ENCODE measurements at places on chromosomes 5 and 9.
A peak's percentile ranks its signal among the peaks of the same experiment; 100 is the strongest.

GRCh38 chr9:107637421-107638420 is 148.2 kb upstream of the KLF4 start:
- DNase-seq: peak; percentile 94

DNA sequence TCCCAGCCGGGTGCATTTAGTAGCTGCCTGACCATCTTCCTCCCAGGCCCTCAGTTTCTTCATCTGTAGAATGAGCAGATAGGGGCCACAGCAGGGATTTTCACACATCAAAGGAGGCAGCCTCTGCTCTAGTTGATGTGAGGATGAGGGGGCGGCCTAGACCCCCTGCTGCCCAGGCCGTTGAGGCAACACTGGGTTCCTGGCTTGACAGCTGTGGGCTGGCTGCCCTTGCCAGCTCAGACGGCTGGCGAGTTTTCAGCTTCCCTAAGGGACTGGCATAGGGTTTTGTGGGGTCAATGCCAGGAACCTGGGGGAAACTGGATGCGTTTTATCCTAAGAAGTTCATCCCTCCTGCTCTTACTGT is 49.6 kb downstream of the NDST1 start:
- DNase-seq: no peak

DNA sequence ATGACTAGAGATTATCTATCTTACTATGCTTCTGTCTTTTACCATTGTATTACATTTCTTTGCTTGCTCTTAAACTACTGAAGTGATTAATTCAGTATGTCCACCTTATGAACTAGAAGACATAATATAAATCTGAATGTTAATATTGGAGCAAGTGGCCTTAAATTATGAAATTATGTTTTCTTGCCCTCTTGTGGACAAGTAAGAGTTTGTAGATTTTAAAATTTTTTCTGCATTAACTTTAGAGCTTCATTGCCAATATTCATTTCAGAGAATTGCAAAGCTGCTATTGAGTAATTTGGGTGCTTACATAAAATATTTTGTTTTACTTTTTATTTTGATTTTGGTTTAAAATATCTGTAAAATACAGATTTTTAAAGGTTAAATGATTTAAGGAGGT is 55.3 kb downstream of the RANBP17 start:
- no peak for DNase-seq

- DNase-seq: no peak
These were observed 169.8 kb upstream of the PPP1R26 start for GRCh38 chr9:135309763-135310125.

DNA sequence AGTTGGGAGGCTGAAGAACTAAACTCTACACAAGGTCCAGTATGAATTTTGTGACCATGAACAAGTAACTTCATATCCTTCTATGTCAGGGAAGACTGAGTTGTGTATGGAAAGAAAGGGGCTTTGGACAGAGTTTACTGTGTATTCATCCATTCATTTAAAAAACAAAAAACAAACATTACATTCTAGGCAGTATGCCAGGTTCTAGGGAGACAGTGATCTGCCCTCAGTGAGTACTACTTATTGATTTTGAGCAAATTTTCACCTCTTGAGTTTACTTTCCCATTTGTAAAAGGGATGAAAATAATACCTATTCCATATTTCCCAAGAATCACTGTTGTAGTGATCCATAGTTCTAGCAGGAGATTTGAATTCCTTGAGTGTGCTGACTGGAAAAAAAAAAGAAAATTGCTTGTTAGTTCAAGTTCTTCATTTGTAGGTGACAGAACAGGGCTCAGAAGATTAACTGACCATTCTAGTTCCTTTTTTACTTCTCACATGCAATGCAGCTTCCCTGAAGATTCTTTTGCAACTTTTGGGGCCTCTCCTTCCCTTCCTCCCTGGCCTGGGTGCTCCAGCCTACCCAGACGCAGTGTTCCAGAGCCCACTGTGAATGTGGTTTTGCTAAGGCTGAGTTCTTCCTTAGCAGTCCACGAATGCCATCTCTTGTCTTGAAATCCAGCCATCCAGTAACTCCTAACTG is 2.6 kb upstream of the GAPVD1 start:
- DNase-seq: no peak

GRCh38 chr9:110319781-110320492 is 17.7 kb downstream of the TXNDC8 start:
- no peak for DNase-seq

DNA sequence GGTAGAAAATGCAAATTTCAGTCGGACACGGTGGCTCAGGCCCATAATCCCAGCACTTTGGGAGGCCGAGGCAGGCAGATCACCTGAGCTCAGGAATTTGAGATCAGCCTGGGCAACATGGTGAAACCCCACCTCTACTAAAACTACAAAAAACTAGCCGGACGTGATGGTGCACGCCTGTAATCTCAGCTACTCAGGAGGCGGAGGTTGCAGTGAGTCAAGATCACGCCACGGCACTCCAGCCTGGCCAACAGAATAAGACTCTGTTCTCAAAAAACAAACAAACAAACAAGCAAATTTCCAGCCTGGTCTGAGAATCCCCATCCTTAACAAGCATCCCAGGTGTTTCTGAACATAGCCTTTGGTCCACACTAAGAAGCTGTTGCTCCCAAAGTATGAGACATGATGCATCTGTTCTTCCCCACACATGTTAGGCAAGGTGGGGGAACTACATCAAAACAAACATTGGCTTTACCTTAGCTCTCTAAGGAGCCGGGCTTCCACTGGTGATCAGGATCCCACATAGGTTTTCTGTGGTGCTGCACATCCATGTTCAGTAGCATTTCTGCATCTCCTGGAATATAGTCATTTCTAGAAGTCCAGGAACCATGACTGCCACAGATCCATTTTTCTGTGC is 92.5 kb upstream of the DMRT1 start:
- no peak for DNase-seq

GRCh38 chr5:172150514-172151425 is 37.3 kb downstream of the STK10 start:
- peak; percentile 60 for DNase-seq

DNA sequence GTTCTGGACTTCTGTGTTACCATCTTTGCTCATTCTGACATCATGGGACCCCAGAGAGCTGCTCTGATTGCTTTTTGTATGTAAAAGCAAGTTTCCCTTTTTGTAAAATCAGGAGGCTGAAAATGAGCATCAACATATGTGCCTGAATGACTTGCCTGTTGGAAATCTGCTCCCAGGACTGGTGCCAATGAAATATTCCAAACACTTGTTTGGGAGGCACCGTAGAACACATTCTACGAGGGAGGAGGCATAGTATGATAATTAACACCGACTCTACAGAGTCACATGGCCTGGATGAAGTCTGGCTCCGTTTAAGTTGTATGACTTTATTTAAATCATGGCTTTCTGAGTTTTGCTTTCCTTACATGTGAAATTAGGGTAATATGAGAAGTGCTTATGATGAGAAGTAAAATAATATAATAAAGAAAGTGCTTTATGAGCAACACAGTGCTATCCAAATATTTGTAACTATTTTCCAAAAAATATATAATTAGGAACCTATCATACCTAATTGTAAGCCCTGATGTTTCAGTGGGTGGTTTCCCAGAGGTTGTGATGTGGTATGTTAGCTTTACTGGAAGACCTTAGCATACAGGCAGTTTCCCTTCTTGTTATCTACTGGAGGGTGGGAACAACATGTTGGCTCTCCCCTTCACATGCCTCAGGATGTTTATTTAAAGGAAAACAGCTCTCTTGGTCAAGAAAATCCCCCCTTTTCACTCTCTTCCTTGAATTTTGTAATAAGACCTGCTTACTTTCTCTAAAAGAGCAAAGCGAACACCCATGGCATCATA is 238.1 kb downstream of the FBXL7 start:
- peak; percentile 29 for DNase-seq

GRCh38 chr5:142316051-142316450 is 8.8 kb downstream of the SPRY4 start:
- DNase-seq: no peak

- peak; percentile 84 for DNase-seq
These were observed at the start of gene NR2F1 for GRCh38 chr5:93582677-93583438. Gene NR2F1, plus strand, starts transcription at chr5:93583222. Its CDS starts 1,802 bp downstream, at chr5:93585024.

GRCh38 chr5:133297293-133297692 is 245.5 kb downstream of the HSPA4 start:
- no peak for DNase-seq

DNA sequence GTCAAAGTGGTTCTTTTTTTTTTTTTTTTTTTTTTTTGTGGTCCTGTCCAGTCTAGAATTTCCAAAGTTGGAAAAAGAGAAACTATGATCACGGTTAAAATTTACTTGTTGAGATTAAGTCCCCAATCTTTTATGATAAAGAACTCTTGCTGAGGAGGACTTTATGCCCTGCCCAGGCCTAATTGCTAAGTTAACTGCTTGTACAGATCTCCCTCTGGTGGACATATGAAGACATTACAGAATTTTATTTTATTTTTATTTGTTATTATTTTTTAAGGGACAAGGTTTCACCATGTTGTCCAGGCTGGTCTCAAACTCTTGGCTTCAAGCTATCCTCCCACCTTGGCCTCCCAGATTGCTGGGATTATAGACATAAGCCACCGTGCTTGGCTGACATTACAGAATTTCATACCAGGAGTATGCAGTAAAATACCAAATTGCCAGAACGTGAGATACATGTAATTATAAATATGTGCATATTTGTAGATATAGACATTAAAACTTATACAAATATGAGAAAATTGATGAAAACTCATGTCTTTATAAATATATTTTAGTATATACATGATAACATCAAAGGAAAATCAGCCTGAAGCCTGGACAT is 91.2 kb downstream of the RFK start:
- no peak for DNase-seq

- DNase-seq: no peak
These were observed at the start of gene MYO10 for GRCh38 chr5:16936150-16936988. Gene MYO10, minus strand, starts transcription at chr5:16936288. Its CDS starts 480 bp downstream, at chr5:16935808.

GRCh38 chr5:33558489-33558888 is 117.7 kb downstream of the TARS1 start:
- peak; percentile 5 for DNase-seq

- DNase-seq: no peak
These were observed 161.5 kb upstream of the PHYKPL start for GRCh38 chr5:178394074-178394473.

DNA sequence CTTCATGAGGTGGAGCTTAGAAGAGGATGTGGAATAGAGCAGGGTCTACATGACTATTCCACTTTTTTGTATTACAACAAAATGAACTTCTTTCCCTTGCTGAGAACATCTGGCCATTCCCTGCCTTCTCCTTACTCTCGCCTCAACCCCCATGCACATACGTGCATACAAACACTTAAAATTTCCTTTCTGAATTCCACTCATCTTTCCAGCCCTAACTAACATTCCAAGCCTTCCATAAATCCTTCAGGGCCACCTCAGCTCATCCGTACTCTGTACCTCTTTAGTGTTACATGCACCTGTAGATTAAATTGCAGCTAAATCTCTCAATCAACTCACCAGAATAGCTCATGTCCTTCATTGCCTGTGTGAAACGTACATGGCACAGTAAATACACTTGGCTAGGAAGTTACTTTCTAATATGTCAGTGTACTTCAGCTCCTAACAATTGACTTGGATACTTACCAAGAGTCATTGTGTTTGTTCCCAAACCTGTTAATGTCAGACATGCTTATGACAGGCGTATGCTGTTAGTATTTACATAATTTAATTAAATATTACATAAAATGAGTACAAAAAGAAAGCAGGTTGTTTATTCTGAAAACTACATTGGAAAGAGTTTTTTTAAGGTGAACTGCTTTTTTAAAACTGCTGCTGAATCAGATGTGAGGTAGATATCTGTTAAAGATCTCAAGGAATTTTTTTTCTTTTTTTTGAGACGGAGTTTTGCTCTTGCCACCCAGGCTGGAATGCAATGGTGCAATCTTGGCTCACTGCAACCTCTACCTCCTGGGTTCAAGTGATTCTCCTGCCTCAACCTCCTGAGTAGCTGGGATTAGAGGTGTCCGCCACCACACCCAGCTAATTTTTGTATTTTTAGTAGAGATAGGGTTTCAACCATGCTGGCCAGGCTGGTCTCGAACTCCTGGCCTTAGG is 55.7 kb downstream of the GLIS3 start:
- DNase-seq: no peak

- peak; percentile 21 for DNase-seq
These were observed 218.6 kb downstream of the PJA2 start for GRCh38 chr5:109191153-109191558.

GRCh38 chr5:94217745-94218144 is 400.7 kb downstream of the KIAA0825 start:
- no peak for DNase-seq

GRCh38 chr5:42784132-42784531 is 27.5 kb downstream of the CCDC152 start:
- DNase-seq: no peak

DNA sequence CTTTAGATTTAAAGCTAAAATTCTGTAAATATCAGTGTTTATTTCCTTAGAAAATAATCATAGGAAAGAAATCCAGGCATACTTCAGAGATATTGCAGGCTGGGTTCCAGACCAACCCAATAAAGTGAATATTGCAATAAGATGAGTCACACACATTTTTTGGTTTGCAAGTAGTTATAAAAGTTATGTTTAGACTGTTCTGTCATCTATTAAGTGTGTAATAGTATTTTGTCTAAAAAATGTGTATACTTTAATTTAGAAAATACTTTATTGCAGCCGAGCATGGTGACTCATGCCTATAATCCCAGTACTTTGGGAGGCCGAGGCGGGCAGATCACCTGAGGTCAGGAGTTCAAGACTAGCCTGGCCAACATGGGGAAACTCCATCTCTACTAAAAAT is 6.9 kb upstream of the RIC1 start:
- peak; percentile 74 for DNase-seq

DNA sequence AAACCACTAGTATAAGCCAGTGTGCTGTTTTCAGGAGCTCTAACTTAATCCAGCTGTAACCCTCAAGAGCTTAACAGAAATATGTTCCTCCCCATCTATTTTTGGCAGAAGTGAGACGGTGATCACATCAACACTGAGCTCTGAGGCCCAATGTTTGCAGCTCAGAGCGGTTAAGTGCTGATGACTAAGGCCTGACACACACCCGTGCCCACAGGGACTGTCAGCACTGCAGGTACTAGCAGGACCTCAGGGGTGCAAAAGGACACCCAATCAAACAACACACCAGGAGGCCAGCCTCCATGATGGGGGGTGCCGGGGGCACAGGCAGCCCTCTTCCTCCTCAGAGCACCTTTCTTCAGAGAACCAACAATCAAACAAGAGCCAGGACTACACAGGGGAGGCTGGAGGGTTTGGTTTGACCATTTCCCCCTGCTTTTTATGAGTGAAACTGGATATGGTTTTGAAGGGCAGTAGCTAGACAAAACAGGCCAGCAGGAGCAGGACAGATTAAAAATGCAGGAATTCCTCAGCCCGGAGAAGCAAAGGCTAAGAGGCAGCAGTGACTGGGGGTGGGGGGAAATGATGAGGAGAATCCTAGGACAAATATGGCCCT is 61.3 kb downstream of the RAPGEF1 start:
- peak; percentile 91 for DNase-seq

- DNase-seq: no peak
These were observed 180.8 kb downstream of the FBN2 start for GRCh38 chr5:128357226-128357625.

Measured in GM04504 (cell line).